ENCODE measurements at places on chromosomes 1 and 21. TPM values are rescaled to one million over a fixed set of nuclear protein-coding genes. Genes with fewer than 3 reads are reported as not detected.

DNA sequence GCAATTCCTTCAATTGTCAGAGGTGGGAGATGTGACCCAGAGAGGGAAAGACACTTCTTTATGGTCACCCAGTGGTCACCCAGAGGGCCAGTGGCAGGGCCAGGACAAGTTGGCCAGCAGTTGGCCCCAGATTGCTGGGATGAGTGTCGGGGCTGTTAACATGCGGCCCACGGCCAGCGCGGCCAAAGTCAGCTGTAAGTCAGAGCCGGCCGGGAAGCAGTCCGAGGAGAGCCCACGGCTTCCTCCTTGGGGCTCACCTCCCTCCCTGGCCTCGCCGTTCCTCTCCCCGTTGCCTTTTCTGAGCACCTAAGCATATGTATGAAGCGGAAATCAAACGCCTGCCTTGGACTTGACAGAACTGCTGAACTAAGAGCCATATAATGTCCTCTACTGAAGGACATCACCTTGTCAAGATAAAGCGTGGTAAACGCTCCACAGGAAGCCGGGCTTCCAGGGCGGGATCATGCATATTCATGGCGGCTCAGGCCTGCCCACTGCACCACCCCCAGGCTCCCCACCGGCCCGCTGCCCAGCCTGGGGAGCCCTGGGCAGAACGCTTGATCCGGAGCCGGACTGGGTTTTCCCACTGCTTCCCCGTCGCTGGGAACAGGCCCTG, 245.4 kb upstream of the POU3F1 start:
- no peak for DNase-seq

GRCh38 chr1:93756657-93757056, 75.0 kb upstream of the BCAR3 start:
- no peak for DNase-seq

DNA sequence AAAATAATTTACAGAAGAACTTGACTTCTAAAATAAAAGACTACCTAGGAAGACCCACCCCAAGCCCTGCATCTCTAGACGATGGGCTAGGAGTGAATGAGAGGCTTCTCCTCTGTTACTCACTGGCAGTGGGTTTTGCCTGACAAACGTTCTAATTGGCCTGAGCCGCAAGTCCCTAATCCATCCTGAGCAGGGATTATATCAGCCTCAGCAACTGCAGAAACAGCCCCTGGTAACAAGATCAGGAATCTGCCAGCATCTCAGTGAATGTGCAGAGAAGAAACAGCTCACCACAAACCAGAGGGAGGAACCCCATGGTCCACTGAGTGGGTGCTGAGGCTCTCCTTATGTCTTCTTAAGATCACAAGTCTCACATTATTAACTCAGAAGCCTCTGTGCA, 240.6 kb downstream of the BRINP2 start:
- DNase-seq: no peak

- no peak for DNase-seq
Measured at GRCh38 chr1:201614262-201615015, 75.5 kb downstream of the NAV1 start.

GRCh38 chr1:234975122-234975940, 153.3 kb downstream of the TOMM20 start:
- DNase-seq: no peak

DNA sequence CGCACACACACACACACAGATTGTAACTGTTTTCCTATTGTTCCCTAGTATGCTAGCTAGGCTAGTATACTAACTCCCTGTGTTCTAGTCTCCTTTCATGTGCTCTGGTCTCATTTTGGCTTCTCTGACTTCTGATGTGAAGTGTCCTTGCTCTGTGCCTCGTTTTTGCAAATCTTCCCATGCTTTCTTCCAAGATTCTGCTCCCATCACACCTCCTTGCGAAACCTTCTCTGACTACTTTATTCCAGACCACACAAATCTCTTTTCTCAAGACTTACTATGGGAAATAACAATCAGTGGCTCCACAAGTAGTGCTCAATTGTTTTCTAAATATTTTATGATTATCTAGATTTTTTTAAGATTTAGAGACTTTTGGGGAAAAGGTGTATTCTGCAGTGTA, 10.3 kb downstream of the PRRX1 start:
- no peak for DNase-seq

DNA sequence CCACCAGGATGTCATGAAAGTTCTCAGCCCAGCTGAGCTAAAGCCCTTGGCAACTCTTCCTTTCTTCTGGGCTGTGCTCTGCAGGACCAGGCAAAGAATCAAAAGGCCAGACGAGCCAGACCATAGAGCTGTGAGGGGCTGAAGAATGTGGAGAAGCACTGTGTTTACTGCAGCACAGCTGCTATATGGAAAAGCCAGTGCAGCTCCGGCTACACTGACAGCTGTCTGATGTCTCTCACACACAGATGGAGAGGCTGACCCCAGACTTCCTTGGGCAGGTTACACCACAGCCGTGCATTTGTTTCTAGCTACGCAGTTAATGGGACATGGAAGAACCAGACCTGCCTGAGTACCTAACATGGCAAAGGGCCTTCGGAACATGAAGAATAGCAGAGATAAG, 40.3 kb downstream of the CD247 start:
- DNase-seq: no peak

DNA sequence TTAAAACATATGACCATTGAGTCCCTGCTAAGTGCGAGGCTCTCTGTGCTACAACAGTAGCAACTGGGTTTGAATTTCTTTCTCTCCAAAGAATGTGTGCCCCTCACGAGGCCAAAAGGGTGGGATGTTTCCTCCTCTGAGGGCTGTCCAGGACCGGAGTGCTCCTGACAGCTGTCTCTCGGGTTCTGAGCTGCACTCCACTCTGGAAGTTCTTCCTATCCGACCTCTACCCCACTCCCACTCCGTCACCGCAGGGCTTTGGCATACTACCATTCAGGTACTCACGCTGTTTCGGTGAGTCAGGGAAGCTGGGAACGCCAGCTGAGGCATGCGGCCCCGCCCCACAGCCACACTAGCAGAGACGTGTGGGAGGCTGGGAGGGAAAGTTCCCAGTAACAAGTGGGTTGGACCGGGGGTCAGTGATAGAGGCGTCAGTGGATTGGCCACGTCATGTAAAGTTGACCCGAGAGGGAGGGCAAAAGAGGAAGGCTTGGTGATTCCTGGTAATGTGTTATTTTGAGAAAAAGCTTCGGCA, 705 bp upstream of the SLC50A1 start:
- DNase-seq: peak; percentile 83

- DNase-seq: peak; percentile 57
Measured at GRCh38 chr21:31554511-31555022, 104.9 kb upstream of the SOD1 start.

- peak; percentile 19 for DNase-seq
Measured at GRCh38 chr1:166083887-166084286, 82.9 kb downstream of the FAM78B start.

DNA sequence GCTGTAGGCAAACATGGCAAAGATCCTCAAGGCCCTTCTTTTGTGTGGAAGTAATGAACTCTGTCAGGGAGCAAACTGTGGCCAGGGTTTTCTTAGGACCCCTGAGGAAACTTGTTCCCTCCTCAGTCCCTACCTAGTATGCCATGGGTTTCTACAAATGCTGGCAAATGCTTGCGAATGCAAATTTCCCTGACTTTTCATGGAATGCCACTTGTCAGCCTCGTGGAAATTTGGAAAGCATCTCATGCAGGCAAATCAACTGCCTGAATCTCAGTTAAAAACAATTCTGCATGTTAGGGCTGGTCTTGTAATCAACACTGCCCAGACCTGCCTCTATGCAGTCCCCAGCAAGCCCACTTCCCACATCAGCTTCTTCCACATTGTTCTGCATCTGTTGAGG, 334.9 kb upstream of the AJAP1 start:
- DNase-seq: no peak

DNA sequence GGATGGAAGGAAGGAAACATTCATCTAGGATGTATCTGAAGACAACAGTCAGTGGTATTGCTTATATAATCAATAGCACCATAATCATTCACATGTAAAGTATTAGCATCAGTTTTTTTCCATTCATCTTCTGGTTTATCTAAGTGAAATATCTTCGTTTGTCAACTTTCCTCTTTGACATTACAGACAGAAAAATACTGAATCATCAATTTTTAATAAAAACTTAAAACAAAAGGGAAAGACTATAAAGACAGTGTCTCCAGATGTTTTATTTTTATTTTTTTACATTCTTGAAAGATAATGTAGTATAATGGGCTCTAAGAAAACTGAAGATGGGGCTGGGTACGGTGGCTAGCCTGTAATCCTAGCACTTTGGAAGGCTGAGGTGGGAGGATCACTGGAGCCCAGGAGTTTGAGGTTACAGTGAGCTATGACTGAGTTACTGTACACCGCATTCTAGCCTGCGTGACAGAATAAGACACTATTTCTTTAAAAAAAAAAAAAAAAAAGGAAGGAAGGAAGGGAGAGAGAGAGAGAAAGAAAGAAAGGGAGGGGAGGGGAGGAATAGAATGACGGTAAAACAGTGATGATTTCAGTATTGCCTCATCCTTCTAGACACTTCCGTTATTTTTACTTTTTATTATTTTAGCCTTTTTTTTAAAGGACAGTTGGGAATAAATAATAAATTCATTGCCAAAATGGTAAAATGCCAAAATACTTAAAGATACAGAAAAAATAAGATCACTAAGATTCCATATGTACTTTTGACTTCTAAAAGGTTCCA, 89.5 kb downstream of the NRIP1 start:
- no peak for DNase-seq

DNA sequence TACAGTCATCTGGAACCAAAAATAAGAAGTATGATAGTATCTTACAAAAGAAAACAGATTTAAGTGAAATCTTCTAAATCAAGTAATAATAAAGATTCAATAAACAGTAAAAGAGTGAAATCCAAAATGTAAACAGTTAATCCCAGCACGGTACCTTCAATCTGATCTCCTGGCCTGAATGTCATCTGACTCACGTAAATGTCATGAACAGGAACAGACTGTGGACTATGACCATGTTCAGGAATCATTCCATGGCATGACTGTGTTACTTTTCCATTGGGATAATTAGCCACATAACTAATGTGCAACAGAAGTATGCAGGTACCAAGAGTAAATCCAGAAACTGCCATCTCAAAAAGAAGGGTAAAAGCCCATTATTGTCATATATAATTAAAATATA, 18.0 kb downstream of the FRRS1 start:
- DNase-seq: no peak

DNA sequence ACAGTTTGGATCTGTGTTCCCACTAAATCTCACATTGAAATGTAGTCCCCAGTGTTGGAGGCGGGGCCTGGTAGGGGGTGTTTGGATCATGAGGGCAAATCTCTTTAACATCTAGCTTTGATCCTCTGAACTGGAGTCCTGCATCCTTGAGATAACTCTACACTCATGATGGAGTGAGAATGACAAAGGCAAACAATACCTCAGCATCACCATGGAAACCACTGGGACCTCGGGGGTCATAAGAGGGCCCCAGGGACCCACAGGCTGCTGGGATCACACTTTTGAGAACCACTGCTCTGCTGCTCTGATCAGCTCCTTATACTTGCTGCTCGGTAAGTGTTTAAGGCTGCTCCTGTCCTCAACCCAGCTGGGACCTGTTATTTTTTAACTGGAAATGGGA, 13.4 kb upstream of the OBSCN start:
- no peak for DNase-seq

GRCh38 chr1:170634293-170634692, 29.6 kb upstream of the PRRX1 start:
- DNase-seq: no peak

DNA sequence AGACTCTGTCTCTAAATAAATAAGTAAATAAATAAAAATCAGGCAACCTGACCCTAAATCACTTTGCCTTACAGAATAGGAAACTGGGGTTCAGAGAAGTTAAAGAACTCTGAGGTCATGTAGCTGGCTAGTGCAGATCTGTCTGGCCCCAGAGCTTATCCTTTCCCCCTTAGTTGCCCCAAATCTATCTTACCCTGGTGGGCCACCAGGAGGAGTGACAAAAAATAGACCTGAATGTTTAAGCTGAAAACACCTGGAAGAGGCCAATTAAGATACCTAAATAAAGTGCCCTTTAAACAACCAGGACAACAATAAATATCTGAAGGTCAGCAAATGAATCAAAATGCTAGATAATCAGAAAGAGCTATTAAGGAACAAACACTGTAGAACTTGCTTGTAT, 59.7 kb downstream of the TEX35 start:
- DNase-seq: no peak

- no peak for DNase-seq
Measured at GRCh38 chr1:208834381-208835096, 590.4 kb upstream of the PLXNA2 start.

DNA sequence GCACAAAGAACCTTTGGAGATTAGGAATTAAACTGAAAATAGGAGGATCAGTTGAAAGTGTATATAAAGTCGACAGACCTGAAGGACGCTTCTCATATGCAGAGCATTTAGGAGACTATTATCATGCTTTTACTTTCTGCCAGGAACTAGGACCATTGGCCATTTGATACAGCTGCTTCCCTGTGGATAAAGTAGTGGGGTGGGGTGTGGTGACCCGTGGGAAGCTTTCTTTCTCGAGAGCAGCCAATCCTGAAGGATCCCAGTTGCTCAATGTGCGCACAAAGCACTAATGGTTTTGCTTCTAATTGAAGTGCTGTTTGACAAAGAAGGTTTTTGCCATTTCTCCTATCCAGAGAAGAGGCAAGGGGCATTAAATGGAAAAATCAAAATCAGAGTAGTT, 14.9 kb upstream of the CD55 start:
- no peak for DNase-seq

- DNase-seq: no peak
Measured at GRCh38 chr1:243921111-243921510, 71.1 kb upstream of the AKT3 start.

DNA sequence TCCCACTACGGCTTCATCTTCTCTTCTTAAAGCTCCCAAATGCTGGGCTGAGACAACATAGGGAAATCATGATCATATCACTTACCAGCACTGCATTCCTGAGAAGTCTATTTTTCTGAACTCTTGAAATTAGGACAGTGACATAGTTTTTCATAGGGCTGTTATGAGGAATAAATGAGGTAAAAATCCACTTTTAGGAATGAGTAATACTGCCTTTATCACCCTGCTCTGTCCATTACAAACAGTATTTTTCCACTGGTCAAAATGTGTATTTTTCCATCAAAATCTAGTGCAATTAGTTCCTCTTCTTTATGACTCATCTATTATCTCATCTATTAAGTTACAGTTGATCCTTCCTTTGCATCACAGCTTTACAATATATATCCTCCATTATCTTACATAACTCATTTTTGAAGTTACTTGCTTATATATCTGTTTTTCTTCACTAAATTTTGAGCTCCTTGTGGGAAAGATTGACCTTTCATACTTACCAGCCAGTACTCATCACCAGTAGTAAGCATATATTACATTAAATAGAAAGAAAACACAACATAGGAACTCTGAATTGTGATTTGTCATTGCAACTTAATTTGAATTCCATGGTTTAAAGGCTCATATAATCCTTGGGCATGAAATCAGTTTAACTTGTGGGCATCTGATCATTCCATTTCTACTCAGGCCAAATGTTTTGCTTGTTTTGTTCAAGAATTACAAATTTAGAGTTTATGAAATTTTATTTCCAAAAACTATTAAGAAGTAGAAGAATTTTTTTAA, 37.1 kb downstream of the PRRX1 start:
- no peak for DNase-seq

- DNase-seq: peak; percentile 76
Measured at GRCh38 chr1:234500269-234500668, 21.3 kb upstream of the TARBP1 start.

DCDC2B gene
- total RNA-seq: not detected

EVI5 gene
- total RNA-seq: 13.8 TPM

G0S2 gene
- total RNA-seq: 138 TPM

TTC24 gene
- total RNA-seq: 3.1 TPM

MRAP gene
- total RNA-seq: not detected

TSPAN2 gene
- 0.86 TPM for total RNA-seq

CYP4Z1 gene
- total RNA-seq: not detected

OBSCN gene
- total RNA-seq: 11.5 TPM

FMOD gene
- 5.3 TPM for total RNA-seq

CR1L gene
- total RNA-seq: not detected

Data from activated naive CD4-positive, alpha-beta T cell treated with anti-CD3 and anti-CD28 coated beads for 36 hours (primary cell).